ENCODE measurements at places on chromosomes 7 and 10.

DNA sequence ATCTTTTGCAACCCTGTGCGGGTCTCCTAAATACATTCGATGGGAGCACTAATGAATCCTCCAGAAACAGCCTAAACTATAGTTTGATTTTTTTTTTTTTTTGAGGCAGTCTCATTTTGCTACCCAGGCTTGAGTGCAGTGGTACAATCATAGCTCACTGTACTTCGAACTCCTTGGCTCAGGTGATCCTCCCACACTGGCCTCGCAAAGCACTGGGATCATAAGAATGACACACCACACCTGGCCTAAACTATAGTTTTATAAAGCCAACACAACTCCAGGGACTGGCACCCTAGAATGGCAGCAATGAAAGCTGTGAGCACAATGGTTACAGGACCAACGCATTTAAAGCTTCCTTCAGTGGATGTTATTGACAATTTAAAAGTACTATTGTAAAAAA lies 14.5 kb upstream of the JMJD1C start:
- DNase-seq: no peak

DNA sequence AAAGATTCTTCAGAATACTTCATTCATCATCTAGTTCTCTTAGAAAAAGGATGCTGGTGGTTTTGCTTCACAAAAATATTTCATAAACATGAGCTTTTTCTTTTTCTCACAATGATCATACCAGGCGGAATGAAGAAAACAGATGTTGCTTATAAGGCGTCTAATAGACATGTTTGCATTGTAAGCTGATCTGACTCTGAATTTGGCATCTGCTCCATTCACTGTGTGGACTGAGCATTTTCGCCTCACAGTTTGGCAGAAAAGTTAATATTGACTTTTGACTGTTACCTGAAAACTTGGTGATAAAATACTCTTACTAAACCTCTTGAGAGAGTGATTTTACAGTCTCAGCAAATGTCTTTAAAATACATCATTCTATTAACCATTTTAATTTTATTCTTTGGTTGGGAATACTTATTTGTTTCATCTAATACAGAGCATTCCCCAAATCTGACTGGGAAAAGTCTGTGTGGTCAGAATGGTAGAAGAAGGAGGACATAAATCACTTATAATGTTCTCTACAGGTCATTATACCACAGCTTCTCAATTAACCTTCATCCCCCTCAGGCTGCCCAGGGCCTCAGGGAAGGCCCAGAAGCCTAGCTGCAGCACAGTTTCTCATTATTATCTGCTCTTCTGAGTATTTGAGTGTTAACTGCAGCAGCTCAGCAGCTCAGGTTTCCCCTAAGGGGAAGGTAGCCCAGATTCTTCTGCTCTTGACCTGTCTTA lies 121.6 kb upstream of the KAT6B start:
- DNase-seq: no peak

DNA sequence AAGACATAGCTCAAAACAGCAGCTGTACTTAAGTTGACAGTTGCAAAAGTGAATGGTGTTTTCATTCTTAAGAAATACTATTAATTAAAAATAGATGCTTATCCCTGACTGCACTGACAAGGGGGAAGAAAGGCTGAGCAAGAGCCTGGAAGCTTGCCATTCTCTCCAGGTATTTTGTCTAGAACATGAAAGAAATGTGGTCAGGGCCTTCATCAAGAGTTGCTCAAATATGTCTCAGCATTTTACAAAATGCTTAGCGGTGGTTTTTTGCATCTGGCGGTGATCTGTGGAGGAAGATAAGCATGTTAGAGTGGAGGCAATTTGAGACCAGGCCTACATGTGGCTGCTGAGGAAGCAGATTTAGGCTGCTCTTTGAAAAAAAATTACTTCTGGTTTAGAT lies 46.4 kb upstream of the CC2D2B start:
- no peak for DNase-seq

- DNase-seq: no peak
Observed at GRCh38 chr10:9228771-9229170, 1174.3 kb downstream of the GATA3 start.

DNA sequence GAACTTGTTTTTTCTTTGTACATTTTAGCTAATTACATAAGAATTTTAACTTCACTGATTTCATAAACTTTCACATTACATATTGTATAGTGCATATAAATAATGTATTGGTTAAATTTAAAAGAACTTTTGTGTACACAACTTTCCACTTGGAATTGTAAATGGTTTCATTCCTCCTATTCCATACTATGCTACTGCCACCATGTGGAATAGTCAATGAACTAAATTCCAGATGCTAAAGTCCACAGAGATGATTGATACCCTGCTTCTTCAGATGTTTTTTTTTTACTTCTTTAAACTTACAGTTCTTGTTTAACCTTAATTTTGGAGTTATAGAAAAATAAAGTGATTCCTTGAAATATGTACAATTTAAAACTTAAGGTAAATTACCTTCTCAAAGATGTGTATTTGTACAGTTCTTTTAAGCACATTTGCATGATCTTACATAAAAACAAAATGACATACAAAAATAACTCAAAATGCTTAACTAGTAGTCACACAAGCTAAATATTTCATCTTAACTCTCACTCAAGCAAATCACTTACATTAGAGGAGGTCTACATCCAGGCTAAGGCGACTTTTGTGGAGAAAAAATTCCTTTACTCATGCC lies 247.6 kb upstream of the HGF start:
- no peak for DNase-seq

GRCh38 chr7:95501261-95501832 lies 15.6 kb downstream of the ASB4 start:
- DNase-seq: peak; percentile 26
